ENCODE measurements at places on chromosomes 11 and 22.

- peak; percentile 53 for DNase-seq
Measured at GRCh38 chr11:65419772-65420481, 2.7 kb upstream of the NEAT1 start.

DNA sequence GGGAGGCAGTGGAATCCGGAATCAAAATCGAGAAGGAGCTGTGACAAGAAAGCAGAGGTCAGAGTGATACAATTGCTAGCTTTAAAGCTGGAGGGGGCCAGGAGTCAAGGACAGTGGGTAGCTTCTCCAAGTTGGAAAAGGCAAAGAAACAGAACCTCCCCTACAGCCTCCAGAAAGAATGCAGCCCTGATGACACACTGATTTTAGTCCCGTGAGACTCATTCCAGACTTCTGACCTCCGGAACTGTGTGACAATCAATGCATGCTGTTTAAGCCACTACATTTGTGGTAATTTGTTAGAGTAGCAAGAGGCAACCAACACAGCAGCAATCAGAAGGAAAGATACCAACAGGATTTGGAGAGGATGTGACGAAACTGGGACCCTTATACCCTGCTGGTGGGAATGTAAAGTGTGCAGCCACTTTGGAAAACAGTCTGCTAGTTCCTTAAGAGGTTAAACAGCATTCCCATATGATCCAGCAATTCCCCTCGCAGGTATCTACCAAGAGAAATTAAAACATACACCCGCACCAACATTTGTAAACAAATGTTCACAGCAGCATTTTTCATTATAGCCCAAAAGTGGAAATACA, 66.7 kb downstream of the DSCAML1 start:
- DNase-seq = no peak

- DNase-seq = no peak
Measured at GRCh38 chr11:46352063-46352841, 5.0 kb downstream of the DGKZ start.

DNA sequence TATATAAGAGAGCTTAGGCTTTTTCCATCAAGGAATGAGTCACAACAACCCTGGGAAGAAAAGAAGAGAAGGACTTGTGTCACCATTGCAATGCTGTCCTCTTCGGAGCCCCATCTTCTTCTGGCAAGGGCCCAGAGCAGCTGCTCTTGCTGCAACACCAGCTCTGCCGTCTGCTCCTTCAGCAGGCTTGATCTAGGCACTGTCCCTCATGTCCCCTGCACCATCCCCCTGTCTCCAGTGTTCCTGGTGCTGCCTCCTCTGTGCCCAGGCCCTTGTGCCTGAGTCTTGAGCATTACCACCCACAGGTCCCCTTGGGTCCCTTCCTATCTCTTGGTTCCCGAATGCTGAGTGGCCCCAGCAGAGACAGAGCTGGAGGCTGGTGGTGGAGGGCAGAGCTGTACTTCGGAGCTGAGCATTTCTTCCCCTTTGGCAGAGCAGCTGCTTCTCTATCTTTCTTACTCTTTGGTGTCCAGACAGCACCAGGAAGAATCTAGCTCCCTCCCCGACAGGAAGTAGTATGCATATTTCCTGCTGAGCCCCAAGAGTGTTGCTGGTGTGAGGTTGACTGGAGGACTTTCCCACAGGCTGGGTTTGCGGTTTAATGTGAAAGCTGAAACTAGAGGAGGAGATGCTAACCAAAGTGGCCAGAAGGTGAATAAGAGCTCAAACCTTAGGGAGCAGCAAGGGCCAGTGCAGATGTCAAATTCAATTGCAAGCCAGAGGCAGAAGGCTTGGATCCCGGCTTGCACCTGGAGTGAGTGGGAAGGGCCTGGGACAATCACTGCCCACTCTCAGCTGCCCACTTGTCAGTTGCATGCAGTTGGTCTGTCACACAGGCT, 27.8 kb downstream of the WEE1 start:
- no peak for DNase-seq

- no peak for DNase-seq
Measured at GRCh38 chr11:363948-364761, 5.1 kb upstream of the B4GALNT4 start.

All from SW 1271 (cell line).